ENCODE measurements at places on chromosomes 5 and 9.

DNA sequence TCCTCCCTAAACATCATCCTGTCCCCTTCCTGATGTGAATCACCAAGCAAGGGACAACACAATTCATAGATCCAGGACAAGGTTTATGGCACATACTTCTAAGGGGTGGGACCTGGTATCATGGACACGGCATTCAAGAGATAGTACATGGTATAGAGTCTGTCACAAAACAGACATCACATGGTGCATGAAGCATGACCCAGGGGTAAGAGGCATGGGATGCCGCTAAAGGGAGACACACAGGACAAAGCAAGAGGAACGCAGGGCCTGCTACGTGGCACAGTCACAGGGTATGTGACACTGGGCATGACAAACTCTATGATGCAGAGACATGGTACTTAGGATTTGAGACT is 20.7 kb downstream of the GSN start:
- no peak for DNase-seq

DNA sequence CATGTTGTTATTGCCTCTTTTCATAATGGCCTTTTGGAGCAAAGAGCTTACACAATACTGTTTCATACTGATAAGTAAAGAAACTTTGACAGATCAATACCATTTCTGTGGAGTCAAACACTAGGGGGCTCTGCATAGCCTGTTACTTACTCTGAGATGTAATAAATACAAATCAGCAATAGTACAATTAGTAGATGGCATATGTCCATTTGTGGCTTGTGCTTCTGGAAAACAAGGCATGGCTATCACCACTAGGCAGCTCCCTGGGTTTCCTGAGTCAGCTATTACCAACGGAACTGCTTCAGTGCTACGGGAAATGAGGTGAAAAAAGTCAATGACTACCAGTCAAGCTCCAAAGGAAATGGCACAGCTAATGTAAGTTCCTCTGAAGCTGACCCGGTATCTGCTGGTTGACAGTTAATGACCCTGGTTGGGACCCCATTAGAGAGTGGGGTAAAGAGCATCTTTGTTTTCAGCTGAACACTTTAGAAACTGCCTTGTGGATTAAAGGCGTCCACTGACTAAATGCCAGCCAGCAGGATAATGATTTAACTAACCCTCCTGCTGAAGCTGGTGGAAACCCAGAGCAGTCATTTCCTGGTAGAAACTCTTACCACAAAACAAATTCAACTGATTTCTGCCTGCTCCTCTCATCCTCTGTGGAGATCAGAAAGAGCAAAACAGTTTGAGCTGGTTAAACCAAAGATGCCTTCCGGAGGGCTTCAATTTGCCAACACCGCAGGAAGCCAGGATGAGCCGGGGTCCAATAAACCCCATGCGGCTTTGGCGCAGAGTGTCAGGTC is 69.0 kb upstream of the FAM169A start:
- DNase-seq, result no peak

DNA sequence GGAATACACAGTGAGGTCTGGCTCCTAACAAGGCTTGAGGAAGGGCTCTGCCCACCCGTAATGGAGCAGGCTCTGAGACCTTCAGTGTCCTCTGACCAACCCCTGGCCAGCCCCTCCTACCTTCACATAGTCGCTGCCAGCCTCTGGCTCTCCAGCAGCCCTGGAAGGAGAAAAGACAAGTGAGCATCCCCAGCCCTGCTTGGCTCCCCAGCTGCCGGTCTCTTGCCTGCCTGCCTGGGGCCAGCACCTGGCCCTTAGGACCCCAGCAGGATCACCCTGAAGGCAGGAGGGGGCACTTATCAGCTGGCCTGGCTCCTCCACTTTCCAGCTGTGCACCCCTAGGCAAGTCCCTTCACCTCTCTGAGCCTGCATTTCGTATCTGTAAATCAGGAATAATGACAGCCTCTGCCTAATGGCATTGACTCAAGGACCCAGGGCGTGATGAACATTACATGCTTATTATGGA is 16.9 kb downstream of the SH2D3C start:
- no peak for DNase-seq

GRCh38 chr9:108197008-108197365 is 658.8 kb downstream of the ACTL7B start:
- DNase-seq, result no peak

DNA sequence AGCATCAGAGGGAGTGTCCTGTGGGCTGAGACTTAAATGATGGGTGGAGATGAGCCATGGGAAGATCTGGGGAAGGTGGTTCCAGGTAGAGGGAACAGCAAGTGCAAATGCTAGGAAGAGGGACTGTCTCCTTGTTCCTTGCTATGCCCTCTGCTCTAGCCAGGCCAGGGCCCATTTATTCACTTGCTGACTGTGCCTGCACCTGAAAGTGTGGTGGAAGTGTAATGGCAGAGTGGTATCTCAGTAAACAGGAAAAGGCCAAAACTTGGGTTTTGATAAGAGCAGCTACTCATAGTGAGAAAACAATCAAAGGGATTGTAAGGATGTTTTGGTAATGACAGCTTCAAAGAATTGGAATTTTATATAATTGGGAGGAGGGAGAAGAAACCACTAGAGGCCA is 32.4 kb downstream of the TLE4 start:
- DNase-seq, result no peak

DNA sequence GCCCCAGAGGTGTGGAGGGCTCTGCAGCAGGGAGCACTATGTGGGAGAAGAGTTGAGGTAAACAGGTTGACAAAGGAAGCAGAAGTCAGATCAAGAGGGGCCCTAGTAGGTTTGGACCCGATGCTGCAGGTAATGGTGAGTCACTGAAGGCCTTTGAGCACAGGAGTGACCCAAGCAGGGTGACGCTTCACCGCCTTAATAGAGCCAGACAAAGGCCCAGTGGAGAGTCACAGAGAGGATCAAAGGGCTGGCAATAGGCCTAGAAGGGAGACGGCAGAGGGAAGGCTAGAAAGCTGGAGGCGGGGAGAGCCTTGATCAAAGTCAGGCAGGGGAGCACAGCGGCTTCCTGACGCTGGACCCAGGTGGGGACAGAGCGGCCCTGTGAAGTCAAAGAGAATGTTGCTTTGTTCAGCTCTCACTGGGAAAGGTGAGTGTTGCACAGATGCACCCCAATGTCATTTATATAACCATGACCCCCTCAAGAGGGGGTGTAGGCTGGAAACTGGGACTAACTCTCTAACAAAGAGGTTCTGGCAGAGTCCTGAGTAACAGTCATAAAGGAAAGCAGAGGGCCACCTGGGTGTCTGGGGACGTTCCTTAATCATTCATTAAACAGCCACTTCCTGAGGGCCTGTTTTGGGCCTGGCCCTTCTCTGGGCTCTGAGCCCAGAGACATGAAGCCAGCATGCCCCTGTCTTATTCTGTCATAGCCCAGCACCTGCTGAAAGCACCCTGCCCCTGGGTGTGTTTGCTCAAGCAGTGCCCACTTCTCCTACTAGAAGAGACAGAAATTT is 9.8 kb upstream of the CPLX2 start:
- no peak for DNase-seq

GRCh38 chr9:18382243-18382642 is 91.7 kb upstream of the ADAMTSL1 start:
- DNase-seq, result no peak

- DNase-seq, result no peak
Observed at GRCh38 chr5:80926536-80926935, 33.6 kb upstream of the RASGRF2 start.

DNA sequence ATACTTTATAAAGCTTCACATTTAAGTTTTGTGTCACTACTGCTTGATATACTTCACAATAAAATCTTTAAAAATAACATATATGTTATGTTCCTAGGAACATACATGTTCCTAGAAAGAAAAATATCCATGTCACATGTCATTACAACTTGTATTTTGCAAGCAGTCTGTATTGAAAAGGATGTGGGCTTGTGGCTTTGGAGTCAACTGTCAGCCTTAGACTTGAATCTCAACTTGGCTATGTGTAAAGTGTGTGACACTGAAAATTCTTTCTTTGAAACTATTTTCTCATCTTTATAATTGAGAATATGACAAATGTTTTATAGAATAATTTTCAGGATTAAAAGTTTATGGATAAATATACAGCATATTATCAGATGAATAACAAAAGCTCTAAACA is 273.1 kb downstream of the KIAA0825 start:
- no peak for DNase-seq

Measured in Right ventricle myocardium inferior (tissue), 1 donor.